ENCODE measurements at places on chromosomes 5 and 9.

GRCh38 chr9:134059188-134059641, 8.6 kb downstream of the BRD3 start:
- DNase-seq, result peak; percentile 11

GRCh38 chr5:150431048-150431447, 18.3 kb upstream of the CD74 start:
- DNase-seq, result no peak

- no peak for DNase-seq
Observed at GRCh38 chr9:91818647-91819403, 131.2 kb downstream of the ROR2 start.

DNA sequence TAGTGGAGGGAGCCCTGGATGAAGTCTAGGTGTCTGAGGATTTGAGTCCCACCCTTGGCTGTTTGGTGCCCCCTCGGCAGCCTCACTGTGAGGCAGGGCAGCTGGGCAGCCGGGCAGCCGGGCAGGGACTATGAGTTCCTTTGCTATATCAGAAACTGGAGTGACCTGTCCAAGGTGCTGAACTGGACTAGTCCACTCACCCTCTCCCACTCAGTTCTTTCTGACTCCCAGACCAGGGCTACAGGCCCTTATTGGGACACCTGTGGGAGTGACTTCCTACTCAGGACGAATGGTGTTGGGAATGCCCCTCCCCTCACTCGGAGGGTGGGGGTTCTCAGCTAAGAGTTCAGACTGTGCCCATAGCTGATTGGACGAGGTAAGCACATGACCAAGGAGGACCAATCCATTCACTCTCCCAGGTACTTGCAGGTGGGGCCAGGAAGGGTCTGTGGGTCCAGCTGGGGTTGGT, 34.1 kb upstream of the RAPGEF1 start:
- DNase-seq, result no peak

DNA sequence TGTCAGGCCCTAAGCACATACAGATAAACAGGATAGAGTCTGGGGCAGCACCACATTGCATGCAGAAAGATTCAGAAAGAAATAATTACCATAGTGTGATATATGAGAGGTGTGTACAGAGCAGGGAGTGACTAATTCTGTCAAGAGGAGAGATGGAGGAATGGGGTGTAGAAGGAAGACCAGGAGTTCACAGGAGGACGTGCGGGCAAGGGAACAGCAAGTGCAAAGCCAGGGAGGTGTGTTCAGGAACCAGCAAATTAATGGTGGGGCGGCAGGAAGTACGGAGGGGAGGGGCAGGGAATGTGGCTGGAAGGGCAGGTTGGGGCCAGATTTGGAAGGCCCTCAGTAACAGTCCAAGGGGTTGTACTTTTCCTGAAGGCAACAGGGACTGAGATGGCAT, 17.4 kb downstream of the EGR1 start:
- DNase-seq, result no peak
